ENCODE measurements at places on chromosomes 1 and 21.

DNA sequence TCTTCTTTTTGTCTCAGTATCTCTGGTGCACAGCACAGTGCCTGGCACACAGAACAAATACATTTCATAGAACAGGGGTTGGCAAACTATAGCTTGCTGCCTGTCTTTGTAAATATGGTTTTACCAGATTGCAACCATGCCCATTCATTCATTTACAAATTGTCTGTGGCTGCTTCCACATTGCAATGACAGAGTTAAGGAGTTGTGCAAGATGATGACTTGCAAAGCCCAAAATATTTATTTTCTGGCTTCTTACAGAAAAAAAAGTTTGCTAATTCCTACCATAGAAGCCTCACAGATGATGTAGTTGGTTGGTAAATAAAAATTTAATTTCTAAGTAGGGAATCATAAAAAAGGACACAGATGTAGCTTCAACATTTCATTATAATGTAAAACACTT lies 11.2 kb upstream of the HMGB4 start:
- DNase-seq = no peak

DNA sequence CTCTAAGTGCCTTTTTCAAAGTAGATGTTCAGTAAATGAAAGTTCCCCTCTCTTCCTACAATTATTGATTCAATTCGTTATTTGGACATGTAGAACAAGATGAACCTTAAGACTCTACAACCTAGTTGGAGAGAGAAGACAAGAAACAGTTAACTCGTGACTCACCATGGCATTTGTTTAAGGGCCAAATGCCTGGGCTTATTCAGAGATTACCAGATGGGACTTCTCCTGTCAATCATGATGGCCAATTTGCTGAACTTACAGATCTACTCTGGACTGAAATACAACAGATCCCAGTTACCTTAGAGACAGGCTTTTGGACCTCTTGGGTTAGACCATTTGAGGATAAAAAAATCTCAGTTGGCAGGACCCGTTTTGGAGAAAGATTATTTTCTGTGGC lies 93.5 kb downstream of the C1orf94 start:
- DNase-seq = no peak

- no peak for DNase-seq
Observed at GRCh38 chr1:39933956-39934941, 20.7 kb upstream of the MFSD2A start.

DNA sequence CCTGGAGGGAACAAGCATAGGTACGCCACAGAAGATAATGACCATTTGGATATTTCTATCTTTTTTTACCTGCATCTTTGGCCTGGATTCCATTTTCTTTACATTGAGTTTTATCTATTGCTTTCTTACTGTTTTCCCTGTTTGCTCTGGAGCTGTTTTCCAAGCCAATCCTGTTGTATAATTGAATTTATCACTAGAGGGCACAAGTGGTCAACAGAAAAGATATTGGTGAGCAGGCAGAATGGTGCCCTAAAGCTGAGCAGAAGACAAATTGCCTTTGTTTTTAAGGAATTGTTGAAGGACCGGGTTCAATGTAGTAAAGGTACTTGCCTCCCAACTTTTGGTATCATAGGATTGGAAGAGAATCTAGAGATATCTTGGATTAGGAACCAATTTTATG lies 152.8 kb downstream of the PPP1R12B start:
- DNase-seq = no peak

DNA sequence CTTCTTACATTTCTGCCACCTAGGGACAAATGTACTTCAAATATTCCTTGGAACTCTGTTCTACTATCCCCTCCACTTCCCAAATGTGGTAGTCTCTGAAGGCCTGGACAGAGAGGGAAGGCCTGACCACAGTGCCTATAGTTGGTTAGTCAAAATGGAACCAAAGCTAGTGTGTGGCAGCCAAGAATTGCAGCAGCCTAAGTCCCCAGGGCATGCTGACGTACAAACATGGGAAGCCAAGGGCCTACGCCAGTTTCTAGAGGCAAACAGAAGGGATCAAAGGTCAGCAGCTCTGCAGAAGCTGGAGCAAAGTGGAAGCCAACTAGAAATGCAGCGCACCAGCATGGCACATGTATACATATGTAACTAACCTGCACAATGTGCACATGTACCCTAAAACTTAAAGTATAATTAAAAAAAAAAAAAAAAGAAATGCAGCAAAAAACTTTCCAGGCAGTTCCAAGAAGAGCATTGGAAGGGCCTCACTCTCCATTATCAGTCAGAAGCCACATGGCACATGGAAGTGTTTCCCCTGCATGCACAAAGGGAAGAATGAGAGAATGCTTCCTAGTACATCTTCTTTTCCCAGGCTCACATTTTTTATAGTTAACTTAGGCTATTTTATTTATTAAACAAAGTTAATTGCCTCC lies 39.4 kb upstream of the GADD45A start:
- DNase-seq = no peak

DNA sequence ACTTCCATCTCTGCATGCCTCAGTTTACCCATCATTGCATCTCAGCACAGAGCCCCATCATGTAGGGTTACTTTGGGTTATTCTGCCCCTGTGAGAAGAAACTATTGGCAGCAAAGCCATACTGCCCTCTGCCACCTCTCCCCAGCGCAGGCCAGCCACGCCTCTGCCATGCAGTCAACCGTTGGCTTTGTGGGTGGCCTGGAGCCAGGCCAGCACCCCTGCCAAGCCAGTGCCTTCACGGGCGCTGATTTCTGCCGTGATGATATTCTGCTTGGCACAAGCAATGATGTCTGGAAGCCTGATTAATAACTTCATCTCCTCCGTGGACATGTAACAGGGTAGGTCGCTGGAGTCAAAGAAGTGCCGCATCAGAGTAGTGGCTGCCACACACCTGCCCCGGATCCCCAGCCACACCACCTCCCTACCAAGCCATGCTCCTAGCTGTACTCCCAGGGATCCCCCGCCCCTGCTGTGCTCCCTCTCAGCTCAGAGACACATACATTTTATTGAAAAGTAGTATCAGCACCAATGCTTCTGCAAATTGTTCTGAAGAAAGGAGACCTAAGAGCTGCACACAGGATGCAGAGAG lies 15.0 kb upstream of the CEP85 start:
- no peak for DNase-seq

DNA sequence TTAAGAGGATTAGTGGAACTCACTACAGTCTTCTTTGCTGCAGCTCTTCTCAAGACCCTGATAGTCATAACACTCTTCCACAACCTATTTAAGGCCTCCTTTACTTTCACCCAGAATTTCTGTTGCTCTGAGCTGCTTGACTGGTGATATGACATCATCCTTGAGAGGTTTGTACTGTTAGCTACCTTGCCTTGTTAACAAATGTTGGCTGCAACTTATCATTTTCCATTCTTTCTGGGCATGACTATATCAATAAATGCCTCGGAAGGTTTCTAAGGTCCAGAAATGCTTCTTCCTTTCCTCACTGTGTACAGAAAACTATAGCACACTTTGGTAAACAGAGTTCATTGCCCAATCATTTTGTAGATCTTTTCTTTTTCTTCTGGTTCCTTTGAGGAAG lies 1292.2 kb upstream of the TMPRSS15 start:
- DNase-seq = no peak

GRCh38 chr1:71074681-71075080 lies 6.2 kb downstream of the ZRANB2 start:
- DNase-seq = no peak

DNA sequence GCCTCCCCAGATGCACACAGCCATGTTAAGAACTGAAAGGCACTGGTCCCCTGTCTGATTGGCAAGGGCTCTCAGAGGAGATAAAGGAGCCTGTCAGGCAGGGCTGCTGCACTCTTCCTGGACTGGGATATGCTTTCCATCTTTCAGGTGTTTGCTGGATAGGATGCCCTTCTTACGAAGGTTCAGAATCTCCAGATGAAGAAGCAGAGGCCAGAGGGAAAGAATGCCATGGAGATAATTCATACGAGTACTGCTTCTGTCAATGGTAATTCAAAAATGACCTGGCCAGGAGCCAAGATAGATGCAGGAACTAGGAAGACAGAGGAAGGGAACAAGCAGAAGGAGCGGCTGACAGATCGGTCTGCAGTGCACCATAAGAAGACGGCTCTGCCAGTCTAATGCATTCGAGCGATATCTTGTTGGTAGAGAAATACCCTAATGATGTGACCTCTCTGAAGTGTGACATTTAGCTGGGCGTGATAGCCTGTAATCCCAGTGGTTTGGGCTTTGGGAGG lies 16.6 kb upstream of the ATP2B4 start:
- no peak for DNase-seq

DNA sequence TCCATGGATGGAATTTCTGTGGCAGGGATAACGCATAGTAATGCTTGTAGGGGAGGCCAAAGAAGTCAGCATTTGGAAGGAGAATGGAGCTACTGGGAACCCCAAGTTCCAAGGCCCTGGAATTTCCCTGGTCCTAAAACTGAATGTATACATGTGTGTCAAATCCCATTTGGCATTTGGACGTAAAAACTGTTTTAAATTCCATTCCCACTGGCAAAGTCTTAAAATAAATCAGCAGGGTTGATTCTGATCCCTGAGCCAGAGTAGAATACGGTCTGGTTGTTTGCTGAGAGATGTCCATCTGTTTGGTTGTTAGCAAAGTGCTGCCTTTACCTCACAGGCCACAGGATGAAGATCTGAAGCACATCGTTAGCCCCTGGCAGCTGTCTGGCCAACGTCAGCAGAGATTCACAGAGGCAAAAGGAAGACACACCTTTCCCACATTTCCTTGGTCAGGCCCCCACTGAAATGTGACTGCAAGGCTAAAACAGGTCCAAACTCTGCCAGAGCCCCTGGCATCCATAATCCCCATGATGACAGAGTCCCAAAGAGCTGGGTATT lies 62.2 kb downstream of the GORAB start:
- DNase-seq = no peak

DNA sequence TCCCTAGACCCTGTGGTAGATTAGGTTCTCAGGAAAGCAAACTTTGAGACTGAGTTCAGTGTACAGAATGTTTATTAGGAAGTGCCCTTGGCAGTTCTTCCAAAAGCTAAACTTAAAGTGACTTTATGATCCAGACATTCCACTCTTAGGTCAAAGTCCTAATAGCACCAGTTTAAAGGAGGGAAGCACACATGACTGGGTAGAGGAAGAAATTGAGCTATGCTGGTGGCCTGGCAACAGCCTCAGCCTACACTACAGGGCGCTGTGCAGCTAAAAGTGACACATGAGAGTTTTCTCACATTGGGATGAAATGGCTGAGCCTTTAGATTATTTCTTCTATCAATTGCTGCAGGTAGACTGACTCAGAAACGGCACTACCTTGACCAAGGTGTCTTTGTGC lies 280.4 kb downstream of the BRINP2 start:
- DNase-seq = no peak

GRCh38 chr21:15031790-15032357 lies 32.9 kb downstream of the NRIP1 start:
- DNase-seq = no peak

GRCh38 chr1:179141592-179142251 lies 59.9 kb downstream of the TOR3A start:
- no peak for DNase-seq

- DNase-seq = no peak
Observed at GRCh38 chr1:203443296-203443695, 32.3 kb upstream of the PRELP start.

DNA sequence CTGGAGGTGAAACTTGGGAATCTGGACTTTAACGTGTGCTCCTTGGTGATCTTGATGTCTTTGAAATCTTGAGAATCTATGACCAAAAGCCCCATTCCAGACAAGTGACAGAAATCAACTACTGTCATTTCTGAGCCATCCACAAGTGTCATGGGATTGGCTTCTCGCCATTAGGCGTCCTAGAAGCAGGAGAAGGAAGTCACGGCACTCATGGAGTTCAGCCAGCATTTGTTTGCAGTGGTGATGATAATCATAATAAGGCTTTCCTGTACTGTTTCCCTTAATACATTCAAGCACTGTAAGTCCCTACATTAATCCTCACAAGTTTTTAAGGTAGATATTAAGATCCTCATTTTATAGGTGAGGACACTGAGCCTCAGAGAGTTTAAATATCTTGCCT lies 11.9 kb downstream of the F5 start:
- no peak for DNase-seq

DNA sequence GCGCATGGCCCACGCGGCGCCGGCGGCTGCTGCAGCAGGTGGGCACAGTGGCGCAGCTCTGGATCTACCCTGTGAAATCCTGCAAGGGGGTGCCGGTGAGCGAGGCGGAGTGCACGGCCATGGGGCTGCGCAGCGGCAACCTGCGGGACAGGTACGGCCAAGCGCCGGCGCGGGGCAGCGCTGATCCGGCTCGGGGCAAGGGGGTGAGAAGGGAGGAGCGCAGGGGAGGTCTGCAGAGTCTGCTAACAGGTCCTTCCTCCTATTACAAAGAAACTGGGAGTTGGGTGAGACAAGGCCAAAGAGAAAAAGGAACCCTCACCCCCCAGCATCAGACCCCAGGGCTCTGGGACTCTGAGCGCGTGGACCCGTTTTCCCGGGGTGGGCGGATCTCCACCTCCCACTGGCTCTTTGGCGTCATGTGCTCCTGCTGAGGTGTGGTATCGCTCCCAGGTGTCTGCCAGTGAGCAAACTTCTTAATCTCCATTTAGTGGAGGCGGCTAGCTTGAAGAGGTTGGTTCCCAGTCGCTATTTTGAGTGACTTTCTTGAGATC lies 431 bp downstream of the MTARC1 start:
- DNase-seq = no peak

GRCh38 chr1:221473411-221473810 lies 268.5 kb downstream of the DUSP10 start:
- no peak for DNase-seq

GRCh38 chr1:110188035-110188618 lies 22.0 kb upstream of the KCNC4 start:
- no peak for DNase-seq

- no peak for DNase-seq
Observed at GRCh38 chr1:201905234-201905890, 16.7 kb downstream of the SHISA4 start.

GRCh38 chr1:40722622-40723021 lies 31.1 kb downstream of the NFYC start:
- no peak for DNase-seq

GRCh38 chr1:38938722-38939260 lies 2.8 kb downstream of the RHBDL2 start:
- no peak for DNase-seq

DNA sequence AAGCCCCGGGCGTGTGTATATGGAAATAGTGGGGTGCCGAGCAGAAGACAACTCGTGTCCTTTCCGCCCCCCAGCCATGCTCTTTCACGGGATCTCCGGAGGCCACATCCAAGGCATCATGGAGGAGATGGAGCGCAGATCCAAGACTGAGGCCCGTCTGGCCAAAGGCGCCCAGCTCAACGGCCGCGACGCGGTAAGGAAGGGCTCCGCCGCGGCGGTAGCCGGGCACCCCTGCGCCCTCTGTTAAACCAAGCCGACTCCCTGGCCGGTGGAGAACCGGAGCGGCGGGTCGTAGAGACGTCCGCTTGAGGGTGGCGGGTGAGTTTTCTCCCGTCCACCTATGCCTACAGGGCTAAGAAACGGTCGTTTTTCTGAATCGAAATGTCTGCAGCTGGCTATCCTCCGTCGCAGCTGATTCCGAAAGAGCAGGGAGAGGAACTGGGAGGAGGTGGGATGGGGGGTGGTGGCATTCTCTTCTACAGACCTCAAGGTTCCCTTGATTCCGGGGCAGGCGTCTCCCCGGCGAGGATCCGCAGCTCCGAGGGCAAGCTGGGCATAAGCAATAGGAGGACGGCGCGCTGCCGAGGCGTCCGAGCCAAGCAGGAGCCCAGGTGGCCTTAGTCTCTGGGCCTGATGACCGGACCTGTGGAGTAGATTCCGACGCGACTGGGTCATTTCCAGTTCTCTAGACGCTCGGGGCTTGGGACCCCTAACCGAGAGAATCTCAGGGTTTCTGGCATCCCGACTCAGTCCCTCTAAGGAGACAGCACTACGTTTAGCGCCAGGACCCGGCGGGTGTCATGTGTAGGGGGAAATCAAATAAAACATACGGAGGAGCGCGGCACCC lies 856 bp downstream of the LHX9 start:
- DNase-seq = no peak

GRCh38 chr21:34888569-34889319 lies 160.4 kb downstream of the RUNX1 start:
- DNase-seq = peak; percentile 80

Data from stimulated activated CD4-positive, alpha-beta T cell treated with anti-CD3 and anti-CD28 coated beads, Interleukin-15, amount 100 ng/mL, for 1 hour (primary cell).